ENCODE measurements at places on chromosomes 11 and 22.

- no peak for DNase-seq
Observed at GRCh38 chr11:120169981-120170698, 32.2 kb upstream of the TRIM29 start.

DNA sequence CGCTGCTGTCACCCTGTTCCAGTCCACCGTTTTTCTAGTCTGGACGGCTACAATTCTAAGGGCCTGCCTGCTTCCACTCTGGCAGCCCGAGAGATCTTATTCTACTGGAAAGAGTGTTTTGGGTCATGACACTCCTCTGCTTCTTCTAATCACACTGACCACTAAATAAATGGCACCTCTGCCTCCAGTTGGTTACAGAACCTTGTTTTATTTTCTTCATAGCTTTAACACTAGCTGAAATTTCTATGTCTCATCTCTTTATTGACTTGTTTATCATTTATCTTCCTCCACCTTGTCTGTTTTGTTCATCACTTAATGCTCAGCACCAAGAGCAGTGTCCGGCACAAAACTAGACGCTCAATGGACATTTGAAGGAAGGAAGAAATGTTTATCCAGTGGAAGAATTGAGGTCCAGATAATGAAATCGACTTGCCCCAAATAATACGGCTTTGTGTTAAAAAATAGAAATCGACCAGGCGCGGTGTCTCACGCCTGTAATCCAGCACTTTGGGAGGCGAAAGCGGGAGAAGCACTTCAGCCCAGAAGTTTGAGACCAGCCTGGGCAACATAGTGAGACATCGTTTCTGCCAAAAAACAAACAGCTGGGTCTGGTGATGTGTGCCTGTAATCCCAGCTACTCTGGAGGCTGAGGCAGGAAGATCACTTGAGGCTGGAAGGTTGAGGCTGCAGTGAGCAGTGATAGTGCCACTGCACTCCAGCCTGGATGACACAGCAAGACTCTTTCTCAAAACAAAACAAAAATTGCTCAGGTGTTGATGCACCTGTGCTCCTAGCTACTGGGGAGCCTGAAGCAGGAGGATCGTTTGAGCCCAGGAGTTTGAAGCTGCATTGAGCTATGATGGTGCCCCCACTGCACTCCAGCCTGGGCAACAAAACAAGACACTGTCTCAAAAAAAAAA, 693 bp upstream of the PRR14L start:
- no peak for DNase-seq

DNA sequence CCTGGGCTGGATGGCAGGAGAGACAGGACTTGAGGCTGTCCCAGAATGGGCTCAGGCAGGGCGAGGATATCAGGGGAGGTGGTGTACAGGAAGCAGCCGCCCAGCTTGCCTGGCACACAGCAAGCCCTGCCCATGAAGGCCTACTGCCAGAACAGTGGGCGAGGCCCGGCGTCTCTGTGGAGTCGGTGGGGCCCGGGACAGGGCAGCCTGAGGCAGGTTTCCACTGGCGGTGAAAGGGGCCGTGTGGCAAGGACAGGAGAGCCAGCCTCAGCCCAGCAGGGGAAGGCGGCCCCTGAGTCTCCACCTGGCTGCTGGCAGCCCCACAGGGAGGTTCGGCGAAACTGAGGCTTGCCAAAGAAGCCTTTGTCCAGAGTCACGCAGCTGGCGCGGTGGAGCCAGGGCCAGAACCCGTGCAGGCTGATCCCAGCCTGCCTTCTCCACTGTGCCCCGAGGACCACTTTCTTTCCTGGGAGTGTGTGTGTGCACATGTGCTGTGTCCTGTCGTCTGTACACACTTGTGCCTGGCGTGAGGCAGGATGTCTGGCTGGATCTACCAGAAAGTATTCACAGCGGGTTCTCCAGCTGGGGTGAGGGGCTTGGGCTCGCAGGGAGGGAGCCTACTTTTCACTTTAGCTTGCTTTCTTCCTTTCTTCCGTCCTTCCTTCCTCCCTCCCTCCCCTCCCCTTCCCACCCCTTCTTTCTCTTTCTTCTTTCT, 1.2 kb downstream of the TSPO start:
- peak; percentile 67 for DNase-seq

DNA sequence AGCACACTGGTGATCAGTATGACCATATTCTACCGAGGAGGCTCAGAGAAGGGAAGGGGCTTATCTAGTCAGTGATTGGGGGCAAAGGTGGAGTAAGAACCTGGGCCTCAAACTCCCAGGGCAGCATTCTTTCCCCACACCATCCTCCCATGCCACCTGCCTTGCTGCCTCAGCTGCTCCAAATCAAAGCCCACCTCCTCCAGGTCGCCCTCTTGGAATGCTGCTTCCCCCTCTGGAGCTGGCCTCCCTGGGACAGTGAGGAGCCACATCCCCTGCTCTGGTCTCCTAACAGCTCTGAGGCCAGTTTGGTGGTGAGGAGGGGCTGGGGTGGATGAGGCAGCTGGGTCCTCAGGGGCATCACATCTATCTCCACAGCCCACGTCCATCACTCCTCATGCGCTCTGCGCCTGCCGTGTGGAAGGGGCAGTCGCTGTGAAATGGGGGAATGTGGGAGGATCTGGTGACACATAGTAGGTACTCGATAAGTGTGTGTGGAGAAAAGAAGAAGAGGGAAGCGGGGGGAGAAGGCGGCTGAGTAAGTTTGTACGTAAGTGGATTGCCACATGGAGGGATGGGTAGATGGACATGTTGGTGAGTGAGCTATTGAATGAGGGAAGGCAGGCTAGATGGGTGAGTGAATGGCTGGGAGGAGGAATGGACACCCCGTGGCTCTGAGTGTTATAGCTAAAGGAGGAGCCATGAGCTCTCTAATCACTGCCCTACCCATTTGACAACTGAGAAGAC, 16.1 kb upstream of the ARHGEF17 start:
- DNase-seq: no peak

DNA sequence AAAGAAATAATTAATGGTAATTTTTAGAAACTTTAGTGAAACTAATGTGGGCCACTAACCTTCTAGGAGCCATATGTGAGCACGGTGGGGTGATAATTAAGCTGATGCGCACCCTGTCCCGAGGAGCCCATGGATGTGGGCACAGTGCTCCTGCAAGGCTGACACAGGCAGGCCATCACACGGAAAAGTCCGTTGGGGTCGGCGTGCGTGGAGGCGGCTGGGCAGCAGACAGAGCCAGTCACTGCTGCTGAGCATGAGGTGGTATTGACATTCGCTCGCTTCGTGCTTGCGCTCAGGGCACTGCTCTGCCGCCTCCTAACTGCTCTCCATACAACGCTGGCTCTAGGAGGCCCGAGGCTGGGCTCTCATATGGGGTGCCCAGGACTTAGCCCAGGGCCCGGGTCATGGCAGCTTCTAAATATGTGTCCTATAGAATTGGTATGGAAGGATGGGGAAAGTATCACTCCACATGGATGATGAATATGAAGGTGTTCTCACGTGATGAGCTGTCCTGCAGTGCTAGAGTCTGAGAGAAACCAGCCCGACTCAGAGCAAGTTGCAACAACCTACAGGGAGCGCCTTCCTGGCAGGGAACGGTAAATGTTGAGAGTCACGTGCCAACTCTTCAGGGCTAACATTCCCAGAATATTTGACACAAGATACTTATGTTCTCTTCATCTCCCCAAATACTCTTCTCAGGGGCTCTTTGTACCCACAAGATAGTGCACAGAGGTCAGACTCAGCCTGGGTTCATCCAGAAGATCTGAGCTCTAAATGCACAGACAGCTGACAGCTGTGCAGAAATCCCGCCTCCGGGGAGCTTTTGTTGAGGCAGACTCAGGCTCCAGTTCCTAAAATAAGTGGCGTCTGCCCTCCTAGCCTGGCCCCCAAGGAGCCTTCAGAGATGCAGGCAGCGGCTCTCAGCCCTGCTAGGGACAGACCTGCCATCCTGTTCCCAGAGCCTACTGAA, 50.6 kb upstream of the ARFGAP3 start:
- DNase-seq: no peak

- no peak for DNase-seq
Observed at GRCh38 chr11:19805827-19806226, 93.2 kb downstream of the NAV2 start.

- no peak for DNase-seq
Observed at GRCh38 chr11:115334932-115335788, 169.1 kb downstream of the CADM1 start.

- no peak for DNase-seq
Observed at GRCh38 chr11:130204703-130205095, 45.1 kb downstream of the ST14 start.

Data from hepatic stellate cell (primary cell).